ENCODE measurements at places on chromosomes 16 and 17.

GRCh38 chr16:77793417-77793816 is 5.1 kb downstream of the VAT1L start:
- DNase-seq: no peak

DNA sequence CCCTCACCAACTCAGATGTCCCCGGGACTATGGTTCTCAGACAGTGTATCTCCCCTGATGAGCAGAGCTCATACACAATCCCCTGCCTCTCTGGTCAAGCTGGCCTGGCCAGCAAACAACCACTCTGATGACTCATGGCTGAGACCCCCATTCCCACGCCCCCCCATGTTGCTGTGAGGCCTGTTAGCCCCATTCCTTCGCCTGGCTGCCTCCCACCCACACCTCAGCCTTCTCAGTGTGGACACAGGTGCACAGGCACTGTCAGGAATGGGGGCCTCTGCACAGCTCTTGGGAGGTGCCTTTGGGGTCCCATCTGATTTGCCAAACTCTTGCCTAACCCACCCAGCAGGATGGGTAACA is 80.2 kb downstream of the CNGB1 start:
- no peak for DNase-seq

GRCh38 chr17:63002625-63003024 is 36.6 kb downstream of the TANC2 start:
- DNase-seq: no peak

DNA sequence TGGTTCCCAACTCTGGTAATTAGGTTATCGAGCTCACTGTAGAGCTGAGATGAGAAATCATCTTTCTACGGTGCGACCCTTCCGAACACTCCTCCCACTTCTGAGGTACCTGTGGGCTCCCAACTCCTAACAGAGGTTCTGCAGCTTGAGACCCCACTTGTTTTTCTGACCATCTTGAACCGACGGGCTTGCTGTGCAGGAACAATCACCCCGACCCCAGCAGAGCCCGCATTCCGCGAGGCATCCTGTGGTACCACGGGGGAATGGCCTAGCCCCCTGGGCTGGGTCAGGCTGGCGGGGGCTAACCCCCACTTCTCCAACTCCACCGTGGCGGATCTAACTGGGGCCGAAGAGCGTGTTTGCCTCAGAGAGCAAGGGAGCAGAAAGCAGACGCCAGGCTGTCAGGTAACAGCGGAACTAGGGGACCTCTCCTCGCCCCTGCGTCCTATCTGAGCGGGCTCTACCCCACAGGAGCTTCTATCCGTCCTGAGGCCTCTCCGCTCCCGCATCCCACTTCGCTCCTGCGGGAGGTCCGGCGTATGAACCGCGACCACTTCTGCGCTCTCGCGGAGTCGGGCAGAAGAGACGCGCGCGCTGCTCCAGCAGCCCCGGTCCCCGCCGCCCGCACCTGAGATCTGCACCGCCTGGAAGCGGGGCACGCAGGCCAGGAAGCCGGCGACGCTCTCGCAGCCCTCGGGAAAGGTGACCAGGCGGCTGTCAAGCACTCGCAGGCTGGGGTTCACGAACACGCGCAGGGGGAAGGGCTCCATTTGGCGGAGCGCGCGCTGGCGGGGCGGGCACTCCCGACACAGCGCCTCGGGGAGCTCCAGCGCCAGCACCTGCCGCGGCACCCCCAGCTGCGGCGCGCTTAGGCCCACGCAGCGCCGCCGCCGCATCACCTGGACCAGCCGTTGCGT is 761 bp downstream of the PDF start:
- DNase-seq: no peak

- no peak for DNase-seq
These were observed 38.8 kb downstream of the ERN1 start for GRCh38 chr17:64091116-64091515.

DNA sequence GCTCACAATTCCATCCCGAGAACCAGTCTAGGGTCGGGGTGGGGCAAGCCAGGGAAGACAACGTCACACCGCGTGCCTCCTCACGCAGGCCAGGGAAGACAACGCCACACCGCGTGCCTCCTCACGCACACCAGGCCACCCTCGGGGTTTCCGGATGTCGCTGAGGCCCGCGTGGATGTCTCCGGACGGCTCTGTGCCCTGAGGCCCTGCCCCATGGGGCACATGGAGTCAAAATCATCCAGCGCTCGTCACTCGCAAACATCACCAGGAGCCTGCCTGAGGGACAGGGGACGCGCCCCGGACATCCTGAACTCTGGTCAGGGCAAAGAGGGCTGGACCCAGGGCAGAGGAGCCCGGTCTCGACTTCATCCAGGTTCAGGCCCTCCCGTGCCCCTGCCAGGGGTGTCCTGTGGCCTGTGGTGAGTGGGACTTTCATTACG is 3.7 kb downstream of the TMEM204 start:
- DNase-seq: no peak

GRCh38 chr17:33874617-33875060 is 380.4 kb upstream of the CCL2 start:
- no peak for DNase-seq

GRCh38 chr17:65389949-65390348 is 171.5 kb downstream of the AXIN2 start:
- no peak for DNase-seq

GRCh38 chr17:18241229-18241871 is 15.9 kb downstream of the LLGL1 start:
- no peak for DNase-seq

- no peak for DNase-seq
These were observed 5.5 kb upstream of the SREBF1 start for GRCh38 chr17:17842111-17842876.

GRCh38 chr17:48549281-48549630 is 4.3 kb upstream of the HOXB2 start:
- DNase-seq: no peak

DNA sequence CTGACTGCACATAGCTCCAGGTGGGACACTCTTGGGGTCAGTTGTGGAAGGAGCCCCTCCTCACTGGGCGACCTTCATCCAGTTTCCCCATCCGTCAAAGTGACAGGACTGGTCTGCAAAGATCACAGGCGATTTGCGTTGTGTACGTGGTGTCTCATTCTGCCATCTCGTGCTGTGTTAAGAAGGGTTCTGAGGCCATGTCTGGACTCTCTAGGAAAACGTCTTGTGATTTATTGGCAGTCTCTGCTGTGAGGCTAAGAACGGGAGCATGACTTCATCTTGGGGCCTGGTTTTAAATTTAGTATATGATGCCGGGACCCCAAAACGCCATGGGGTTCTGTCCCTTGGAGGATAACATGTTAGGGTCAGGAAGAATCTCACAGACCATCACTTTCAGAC is 65.2 kb upstream of the CIBAR2 start:
- no peak for DNase-seq

DNA sequence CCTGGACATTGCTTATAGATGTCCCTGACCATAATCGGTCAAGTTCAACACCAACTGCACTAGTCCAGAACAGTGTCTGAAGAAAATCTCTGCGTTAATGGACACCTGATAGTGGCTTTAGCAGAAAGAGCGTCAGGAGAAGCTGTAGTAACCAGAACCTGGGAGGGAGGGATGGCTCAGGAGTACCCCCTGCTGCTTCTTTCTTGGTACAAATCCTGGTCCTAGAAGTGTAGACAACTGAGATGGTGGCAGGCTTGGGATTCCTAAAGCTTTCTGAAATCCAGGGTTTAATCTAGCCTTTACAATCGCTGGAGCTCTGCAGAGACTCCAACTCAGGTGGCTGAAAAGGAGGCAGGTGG is 5.4 kb downstream of the MAP3K14 start:
- no peak for DNase-seq

- DNase-seq: no peak
These were observed 11.8 kb upstream of the GAS7 start for GRCh38 chr17:10210151-10210574.

- no peak for DNase-seq
These were observed 140.6 kb downstream of the CDK5R1 start for GRCh38 chr17:32627239-32627996.

GRCh38 chr16:28301154-28301553 is 8.8 kb downstream of the SBK1 start:
- no peak for DNase-seq

DNA sequence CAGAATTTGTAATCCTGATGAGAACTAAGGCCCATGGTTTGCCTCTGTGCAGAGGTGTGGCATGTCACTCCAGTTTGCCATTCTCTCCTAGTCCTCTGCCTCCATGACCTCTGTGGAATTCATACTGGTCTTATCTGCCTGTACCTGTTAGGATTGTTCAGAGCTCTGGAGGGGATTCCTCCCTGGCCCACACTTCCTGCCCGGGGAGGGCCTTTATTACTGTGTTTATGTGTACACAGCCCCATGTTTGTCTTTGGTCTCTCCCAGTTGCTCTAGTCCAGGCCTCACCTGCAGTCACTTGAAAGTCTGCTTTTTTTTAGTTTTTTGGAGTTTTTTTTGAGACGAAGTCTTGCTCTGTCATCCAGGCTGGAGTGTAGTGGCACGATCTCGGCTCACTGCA is 36.4 kb downstream of the RHBDL3 start:
- no peak for DNase-seq

GRCh38 chr16:89338863-89339262 is 121.4 kb downstream of the ZNF778 start:
- DNase-seq: no peak

DNA sequence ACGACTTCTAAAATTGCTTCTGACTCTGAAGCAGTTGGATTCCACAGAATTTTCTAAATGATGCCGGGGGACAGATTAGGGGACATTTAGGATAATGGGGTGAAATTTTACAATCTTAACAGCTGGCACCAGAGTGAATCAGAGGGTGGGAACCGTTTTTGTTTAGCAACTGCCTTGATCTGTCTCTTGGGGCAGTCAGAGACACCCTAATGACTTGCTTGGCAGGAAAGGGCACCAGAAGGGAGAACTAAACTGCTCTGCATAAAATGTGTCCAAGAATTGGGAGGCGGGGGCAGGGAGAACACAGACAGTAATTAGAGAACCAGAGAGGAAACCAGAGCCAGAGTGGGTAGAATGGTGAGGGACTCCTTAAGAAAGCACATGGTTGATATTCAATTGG is 6.1 kb upstream of the ABCC12 start:
- no peak for DNase-seq

DNA sequence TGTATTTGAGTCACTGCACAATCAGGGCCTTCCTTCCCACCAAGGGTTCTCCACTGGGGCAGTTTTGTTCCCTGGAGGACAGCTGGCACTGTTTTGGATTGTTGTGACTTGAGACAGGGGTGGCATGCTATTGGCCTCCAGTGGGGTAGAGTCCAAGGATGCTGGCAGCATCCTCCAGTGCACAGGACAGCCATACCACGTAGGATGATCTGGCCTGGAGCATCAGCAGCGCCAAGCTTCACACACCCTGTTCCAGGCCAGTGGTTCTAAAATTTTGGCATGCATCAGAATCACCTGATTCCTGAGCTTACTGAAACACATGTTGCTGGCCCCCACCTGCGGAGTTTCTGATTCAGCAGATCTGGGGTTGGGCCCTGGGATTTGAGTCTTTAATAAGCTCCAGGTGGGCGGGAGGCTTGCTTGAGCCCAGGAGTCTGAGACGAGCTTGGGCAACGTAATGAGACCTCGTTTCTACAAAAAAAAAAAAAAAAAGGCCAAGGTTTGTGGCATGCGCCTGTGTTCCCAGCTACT is 83.2 kb downstream of the MGAT5B start:
- no peak for DNase-seq

DNA sequence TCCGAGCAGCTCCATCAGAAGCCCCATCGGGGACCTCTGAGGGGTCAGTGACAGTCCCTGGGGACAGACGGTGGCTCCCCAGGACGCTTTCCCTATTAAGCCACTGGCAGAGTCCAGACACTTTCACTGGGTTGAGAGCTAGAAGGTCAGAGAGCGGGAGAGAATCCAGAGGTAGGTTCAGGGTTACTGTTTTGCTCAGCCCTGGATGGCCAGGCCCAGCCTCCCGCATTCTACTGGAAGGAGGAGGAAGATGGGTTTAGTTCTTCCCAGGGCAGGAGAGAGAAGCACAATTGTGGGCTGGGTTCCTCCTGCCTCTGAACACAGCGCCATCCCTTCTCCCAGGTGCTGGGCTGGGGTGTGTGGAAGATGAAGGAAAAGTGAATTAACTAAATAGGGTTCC is 452.8 kb downstream of the SLC39A11 start:
- DNase-seq: no peak

DNA sequence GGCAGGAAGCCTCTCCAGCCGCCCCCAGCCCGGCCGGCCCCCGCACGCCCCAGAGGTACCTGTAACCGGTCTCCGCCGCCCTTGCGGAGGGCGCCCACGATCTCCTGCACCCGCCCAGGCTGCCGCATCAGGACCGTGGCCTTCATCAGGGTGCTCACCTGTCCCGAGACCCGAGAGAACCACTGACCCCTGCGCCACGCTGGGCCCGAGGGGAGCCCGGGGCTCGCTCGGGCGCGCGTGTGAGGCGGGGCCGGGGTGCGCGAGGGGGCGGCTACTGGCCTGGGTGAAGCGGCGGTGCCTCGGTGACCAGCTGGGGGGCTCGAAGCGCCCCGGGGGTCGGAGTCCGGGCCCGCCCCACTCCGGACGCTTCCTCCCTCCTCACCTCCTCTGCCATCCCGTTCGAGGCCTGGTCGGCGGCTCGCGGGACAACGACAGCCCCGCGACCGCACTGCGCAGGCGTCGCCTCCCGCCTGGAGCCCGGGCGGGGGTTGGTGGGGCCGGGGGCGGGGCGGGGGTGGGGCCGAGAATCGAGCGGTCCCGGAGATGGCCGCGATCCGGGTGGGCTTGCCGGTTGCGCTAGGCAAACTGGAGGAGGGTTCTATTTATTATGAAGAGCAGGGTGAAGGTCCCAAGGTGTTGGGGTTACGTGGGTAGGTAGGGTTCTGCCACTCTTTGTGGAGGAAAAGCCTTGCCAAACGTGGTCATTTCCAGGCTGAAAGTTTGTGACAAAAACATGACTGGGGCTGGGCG is at the start of gene NT5C3B:
TSS of gene NT5C3B (minus strand) at position 433 of the 750 bp plus-strand sequence. CDS start at position 394, 39 bp downstream.
- DNase-seq: peak; percentile 53

- DNase-seq: no peak
These were observed 291.2 kb downstream of the IRX3 start for GRCh38 chr16:53995378-53995777.

GRCh38 chr16:75702242-75702641 is 981 bp upstream of the DUXB start:
- no peak for DNase-seq

GRCh38 chr17:39028690-39029089 is 61.5 kb upstream of the FBXO47 start:
- DNase-seq: no peak
